ENCODE measurements at places on chromosomes 1 and 21.

DNA sequence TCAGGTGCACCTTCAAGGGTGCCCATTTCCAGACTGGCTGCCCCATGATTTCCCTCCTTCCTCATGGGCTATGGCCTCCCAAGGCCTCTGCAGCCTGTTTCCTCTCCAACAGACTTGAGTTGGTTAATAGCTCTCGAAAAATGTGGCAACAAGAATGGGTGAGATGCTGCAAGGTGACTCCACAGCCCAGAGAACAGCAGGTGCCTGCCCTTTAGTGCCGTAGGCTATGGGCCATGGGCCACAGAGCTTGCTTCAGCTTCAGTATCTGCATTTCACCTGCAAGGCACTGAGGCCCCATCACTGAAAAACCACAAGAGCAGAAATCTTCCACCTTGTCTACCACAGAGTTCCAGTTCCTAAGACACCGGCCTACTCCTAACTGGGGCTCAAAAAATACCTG, 122.0 kb downstream of the ETS2 start:
- DNase-seq = no peak

- peak; percentile 19 for DNase-seq
These were observed 65.7 kb downstream of the MAP3K7CL start for GRCh38 chr21:29195981-29196669.

GRCh38 chr1:111154021-111154999, 14.3 kb downstream of the CEPT1 start:
- no peak for DNase-seq

DNA sequence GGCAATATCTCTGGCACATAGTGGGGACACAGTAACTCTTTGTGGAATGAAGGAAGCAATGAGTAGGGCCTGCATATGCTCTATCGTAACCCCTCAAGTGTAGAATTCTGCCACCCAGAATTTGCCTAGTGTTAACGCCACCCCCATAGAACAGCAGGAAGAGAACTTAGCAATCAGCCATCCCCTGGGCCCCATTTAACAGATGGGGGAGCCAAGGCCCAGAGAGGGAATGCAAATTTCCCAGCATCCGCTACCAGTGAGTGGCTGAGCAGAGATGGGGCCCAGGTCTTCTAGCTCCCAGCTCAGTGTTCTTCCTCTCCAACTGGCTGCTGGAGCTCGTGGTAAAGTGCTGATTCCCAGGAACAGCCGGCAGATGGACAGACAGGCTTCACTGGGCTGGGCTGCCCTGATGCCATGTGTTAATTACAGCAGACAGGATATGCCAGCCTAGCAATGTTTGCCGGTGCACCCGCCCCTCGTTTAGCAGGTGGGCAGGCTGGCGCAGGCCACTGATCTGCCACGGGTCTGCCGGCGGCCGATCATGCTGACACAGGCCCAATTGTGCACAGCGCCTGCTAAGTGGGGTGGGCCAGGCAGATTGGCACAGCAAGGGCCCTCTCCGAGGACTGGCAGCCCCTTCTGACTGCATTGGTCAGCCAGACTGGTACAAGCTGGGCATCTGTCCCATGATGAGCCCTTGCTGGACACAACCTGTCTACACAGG, 171.9 kb downstream of the IGSF21 start:
- DNase-seq = no peak

- no peak for DNase-seq
These were observed 40.4 kb upstream of the LRRC7 start for GRCh38 chr1:69527273-69527672.
